ENCODE measurements at places on chromosomes 7 and 10.

DNA sequence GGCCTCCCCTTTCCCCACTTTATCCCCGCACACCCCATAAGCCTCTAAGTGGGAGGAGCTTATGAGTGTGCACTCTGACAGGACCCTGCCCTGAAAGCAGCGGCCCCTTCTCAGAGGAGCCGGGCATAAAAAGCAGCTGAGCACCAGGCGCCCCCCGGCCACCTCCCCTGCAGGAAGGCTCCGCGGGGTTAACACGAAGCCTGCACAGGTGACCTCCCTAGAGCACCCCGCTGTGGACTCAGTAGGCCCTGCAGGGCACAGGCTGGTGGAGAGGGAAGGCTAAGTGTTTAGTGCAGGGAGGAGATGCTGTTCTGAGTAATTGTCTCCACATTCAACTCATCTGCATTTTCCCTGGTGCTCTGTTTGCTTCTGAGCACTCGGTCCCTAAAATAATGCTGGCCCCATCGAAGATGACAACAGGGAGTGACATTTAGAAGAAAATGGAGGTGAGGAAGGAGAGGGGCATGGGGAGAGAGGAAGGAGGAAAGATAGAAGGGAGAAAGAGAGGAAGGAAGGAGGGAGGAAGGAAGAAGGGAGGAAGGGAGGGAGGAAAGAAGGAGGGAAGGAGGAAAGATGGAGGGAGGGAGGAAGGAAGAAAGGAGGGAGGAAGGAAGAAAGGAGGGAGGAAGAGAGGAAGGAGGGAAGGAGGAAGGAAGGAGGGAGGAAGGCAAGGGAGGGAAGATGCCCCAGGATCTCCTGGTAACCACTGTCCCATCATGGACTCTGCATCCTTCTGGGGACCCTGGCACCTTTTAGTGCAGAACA, 25.4 kb upstream of the CNPY1 start:
- no peak for DNase-seq

DNA sequence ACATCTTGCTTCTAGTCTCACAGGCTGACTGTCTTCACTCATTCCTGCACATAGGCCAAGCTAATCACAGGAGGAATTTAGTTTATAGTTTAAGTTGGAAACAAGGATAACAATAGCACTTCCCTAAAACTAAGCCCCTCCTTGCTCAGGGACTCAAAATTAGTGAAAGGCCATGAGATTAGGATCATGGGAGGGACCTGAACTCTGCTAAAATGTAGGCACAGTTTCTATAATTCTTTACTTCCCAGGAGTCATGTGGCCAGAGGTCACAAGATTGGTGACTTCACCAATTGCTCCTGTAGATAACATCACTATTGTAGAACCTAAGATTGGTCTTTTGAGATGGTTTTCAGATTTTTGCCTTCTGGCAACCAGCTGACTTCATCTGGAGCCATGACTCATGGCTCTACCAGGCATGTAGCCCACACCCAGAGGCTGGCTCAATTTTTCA, 14.8 kb upstream of the UPP1 start:
- DNase-seq: no peak

DNA sequence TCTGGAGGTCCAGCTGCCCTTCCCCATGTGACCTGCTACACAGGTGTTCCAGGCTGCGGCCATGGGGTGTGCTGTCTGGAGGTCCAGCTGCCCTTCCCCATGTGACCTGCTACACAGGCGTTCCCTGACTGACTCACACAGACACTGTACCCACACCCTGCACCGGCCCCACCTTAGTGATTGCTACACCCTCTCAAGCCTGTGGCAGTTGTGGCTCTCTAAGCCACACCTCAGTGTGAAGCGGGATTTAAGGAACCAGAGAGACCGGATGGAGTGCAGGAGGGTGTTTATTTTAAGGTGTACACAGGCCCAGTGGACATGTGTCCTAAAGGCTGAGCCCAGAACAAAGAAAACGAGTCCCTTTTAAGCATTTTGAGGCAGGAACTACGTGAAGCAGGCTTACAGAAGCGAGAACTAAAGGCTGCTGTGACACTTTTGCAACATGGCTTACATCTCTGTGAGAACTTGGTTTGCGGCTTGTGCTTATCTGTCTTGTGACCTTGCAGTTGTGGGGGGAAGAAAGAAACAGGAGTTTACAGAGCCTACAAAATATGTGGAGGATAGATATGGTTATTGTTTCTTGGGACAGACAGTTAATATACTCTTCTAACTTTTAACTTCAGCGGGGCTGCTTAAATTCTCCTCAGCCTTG, 326.4 kb downstream of the PAXIP1 start:
- DNase-seq: no peak

GRCh38 chr10:29471544-29471859, 163.3 kb downstream of the SVIL start:
- no peak for DNase-seq

DNA sequence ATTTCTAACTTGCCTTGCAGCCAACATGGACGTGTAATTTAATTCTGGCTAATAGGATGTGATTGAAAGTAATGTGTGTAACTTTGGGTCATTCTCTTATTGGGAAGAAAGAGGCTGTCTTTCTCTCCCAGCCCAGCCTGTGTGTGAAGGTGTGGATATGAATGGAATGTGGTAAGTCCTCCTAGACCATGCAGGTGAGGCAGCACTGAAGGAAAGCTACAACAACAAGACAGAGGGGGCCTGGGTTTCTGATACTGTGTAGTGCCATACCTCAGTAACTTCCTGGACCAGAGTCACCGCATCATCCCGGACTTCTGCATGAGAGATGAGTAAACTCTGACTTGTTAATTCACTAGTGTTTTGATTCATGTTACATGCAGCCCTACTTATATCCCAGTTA, 237.0 kb downstream of the EXOC4 start:
- DNase-seq: no peak

Measured in CD4-positive, alpha-beta T cell treated with Interleukin-6 at 100 ng/mL for 8 hours (primary cell).